ENCODE measurements at places on chromosomes 12 and 14.

GRCh38 chr14:22634233-22634900 lies 9.8 kb downstream of the OR6J1 start:
- DNase-seq = no peak

DNA sequence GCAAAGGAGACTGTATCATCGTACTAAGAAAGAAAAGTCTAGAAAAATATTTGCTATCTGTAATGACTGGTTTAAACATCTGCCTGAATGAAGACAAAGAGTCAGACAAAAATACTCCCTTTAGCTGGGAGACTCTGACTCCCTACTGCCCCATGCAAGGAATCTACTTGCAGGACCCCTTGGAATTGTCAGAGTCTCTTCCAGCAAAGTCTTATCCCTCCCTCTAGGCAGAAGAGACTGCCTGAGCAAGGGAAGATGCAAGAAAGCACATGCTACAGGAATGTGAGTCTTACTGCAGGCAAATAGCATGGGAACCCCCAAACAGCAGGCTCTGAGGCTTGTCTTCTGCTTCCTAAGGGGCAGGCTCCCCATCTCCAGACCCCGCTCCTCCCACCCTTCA lies 154.0 kb downstream of the KCNA5 start:
- DNase-seq = peak; percentile 31

DNA sequence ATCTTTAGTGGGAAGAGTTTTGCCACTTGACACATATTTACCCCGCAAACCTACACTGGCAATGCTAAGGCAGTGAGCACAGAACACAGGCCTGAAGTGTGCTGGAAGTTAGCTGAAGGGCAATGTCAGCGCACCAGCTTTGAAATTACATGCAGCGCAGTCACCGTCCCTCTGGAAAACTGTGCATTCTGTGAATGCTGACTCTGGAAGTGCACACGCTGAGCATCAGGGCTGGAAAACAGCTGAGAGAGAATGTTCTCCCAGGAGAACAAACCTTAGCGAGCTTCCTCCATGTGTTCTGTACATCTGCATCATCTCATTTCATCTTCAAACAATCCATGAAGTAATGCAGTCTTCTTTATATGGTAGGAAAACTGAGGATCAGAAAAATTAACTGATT lies 448.2 kb downstream of the NRXN3 start:
- no peak for DNase-seq

GRCh38 chr14:87955501-87955900 lies 37.5 kb downstream of the GALC start:
- no peak for DNase-seq

- DNase-seq = no peak
Observed at GRCh38 chr12:29561664-29562071, 64.2 kb upstream of the OVCH1 start.

DNA sequence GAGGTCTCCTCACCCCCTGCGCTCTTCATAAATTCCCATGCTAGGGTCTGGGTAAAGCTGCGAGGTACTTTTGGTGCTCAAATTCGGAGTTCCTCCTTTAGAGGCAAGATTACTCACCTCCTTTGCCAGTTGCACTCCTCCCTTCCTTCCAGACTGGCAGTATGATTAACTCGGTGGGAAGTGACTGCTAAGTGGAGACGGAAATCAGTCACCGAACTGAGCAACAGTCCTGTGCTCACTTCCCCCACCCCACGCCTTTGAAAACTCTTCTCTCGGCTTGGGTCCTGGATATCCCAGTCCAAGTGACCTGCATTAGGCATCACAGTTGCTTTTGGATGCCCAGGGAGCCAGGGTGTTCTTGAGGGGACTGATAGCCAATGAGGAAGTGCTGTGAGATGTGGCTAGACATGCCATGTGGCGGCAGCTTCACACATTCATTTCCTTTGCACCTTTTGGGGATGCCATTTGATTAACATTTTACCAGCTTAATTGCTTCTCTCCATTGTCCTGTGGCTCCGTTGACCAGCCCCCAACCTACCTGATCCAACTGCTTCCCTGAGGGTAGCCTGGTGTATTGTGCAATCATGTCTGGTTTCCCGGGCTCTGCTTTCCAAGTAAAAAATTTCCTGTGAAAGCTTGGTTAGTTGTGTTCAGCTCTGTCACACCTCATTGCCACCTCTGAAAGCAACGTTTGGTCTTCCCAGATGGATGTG lies 840 bp downstream of the PNP start:
- DNase-seq = peak; percentile 28
